SK-N-DZ (cell line): ENCODE measurements at places on chromosomes 5 and 9.

DNA sequence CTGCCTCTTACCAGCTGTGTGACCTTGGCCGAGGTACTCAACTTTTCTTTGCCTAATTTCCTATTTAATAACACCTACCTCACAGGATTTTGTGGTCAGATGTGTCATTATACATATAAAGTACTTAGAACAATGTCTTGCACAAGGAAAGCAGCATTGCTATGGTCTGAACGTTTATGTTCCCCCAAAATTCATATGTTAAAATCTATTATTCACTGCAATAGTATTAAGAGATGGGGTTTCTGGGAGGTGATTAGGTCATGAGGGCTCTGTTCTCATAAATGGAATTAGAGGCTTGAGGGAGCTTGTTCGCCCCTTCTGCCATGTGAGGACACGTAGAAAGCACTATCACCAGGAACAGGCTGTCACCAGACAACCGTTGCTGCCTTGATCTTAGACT, 10.9 kb upstream of the RNF145 start:
- no peak for DNase-seq

- DNase-seq = no peak
Measured at GRCh38 chr9:5512658-5513452, 2.5 kb downstream of the PDCD1LG2 start.

- DNase-seq = no peak
Measured at GRCh38 chr9:7097785-7098752, 340.3 kb downstream of the KDM4C start.

GRCh38 chr9:14066831-14067230, 247.1 kb downstream of the NFIB start:
- DNase-seq = no peak

- DNase-seq = peak; percentile 70
Measured at GRCh38 chr5:150263801-150264621, 25.6 kb downstream of the CAMK2A start.

DNA sequence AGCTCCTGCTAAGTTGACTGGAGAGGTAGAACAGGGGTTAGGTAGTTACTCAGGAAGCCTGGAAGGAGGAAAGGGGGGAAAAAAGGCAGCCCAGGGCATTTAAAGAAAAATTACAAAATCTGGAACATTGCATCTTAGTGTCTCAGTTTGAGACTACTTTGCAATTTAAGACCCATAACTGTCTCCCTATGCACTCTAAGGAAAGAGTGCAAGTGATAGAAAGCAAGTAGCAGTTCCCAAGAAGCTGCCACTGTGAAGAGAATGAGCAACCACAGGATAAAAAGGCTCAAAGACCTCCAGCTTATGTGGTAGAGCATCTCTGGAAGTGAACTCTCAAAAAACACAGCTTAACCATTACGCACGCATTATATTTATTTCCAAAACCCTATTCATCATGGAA, 141.8 kb downstream of the SLCO4C1 start:
- no peak for DNase-seq

DNA sequence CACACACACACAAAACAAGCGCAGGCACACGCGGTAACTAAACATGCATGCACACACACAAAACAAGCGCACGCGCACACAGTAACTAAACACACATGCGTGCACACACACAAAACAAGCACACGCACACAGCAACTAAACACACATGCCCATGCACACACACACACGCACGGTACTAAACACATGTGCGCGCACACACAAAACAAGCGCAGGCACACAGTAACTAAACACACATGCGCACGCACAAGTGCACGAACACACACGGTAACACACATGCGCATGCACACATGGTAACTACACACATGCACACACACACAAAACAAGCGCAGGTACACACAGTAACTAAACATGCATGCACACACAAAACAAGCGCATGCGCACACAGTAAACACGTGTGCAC, 19.9 kb upstream of the SLC6A3 start:
- DNase-seq = no peak

DNA sequence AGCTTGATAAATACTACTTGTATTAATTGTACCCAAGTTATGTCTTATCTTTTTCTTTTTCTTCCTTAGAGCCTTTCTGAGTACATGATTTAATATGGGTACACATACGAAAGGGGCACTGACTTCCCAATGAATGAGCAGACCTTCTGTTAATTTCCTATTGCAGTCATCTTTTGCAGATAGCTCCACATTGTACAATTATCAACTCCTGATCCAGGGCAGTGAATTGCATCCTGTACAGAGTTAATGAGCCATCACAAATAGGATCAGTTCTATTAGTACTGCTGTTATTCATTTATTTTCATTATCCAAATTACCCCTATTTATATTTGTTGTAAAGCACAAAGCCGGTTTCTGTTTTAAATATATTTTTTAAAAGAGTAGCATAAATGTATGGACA, 105.6 kb downstream of the ADAMTSL1 start:
- no peak for DNase-seq

- DNase-seq = no peak
Measured at GRCh38 chr5:20556115-20556763, 568.2 kb upstream of the CDH18 start.

- DNase-seq = no peak
Measured at GRCh38 chr5:80656425-80656824, 1.6 kb upstream of the DHFR start.

DNA sequence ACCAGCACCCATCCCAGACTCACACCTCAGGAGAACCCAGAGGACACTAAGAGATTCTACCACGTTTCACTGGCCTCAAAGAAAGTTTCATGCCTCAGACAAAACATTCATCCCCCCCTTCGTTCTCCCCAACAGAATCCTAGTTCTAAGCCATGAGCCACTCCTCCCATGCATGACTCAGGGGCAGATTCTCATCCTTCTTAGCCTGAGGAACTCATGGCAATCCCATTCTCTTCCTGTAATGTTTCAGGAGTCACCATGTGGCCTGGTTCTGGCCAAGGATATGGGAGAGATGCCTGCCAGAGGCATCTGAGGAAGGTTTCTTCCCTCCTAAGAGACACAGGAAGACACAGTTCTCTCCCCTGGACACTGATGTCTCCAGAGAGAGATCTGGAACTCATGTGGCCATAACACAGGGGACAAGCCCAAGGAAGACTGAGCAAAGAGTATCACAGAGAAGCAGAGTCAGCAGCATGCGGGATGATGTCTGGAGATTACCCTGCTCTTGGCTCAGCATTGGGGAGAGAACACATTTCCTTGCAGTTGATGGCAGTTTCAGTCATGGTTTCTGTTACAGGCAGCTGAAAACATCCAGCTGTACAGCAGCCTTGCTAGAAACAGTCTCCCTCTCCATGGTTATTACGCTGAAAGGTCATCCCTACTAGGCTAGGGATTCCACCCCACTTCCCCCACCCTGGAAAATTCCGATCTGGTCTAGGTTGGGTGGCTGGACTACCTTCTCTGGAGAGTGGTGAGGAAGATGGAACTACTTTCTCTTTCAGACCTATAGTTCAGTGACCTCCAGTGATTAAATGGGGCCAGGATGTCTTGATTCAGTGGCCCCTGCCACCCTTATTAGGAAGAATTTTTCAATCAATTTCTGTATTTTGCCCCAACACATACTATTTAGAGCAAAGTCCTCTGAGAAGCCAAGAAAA, 115.4 kb downstream of the ZNF608 start:
- no peak for DNase-seq

- no peak for DNase-seq
Measured at GRCh38 chr5:68500813-68501212, 285.3 kb downstream of the PIK3R1 start.

DNA sequence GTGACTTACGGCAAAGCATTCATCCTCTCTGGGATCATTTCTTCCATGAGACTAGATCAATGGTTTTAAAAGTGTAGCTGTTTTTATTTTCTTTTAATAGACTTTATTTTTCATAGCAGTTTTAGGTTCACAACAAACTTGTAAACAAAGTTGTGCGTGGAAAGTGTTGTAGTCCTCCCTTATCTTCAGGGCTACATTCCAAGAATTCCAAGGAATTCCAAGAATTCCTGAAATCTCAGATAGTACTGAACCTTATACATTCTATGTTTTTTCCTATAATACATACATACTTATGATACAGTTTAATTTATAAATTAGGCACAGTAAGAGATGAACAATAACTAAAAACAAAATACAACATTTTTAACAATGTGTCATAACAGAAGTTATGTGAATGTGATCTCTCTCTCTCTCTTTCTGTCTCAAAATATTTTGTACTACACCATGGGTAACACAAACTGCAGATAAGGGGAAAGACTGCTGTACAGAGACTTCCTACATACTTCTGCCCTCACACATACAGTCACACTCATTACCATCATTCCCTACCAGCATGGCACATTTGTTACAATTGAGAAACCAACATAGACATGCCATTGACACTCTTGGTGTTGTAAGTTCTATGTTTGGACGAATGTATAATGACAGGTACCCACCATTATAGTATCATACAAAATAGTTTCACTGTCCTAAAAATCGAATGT, 1933.2 kb upstream of the WWC1 start:
- no peak for DNase-seq

DNA sequence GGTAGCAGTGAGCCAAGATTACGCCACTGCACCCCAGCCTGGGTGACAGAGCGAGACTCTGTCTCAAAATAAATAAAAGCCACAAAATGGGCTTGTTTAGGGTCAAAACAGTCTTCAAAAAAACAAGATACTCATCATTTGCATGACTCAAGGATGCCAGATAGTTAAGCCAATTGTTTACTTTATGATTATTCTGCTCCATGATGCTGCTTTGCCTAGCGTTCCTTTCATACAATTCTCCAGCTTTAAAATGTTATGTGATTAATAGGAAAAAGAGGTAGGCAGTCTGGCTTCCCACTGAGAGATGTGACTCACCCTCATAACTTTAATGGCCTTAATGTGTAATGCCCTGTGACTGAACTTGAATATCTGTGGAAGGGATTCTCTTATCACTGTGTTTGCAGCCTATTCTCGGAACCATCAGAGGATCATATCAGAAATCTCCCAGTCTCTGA, 364.6 kb upstream of the TRPC7 start:
- DNase-seq = no peak

- DNase-seq = no peak
Measured at GRCh38 chr5:89869346-89869745, 540.2 kb downstream of the CETN3 start.

- DNase-seq = no peak
Measured at GRCh38 chr9:121451586-121451985, 48.1 kb downstream of the GGTA1 start.

DNA sequence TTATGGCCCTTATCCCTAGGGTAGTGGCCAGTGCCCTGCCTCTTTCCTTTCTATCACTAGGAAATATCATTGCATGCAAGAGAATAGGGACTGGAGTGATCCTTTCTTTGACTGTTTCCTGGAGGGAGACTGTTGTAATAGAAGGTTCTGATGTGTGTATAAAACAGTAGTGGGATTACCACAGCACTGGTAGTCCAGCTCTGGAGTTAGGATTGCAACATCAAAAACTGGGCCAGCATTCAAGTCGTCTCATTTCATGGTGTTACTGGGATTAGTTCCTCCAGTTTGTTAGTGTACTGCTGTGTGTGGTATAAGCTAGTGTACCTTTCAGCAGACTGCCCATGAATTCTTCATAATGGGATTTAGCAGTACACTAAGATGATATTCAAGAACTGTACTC, 45.8 kb downstream of the KIAA1958 start:
- no peak for DNase-seq

DNA sequence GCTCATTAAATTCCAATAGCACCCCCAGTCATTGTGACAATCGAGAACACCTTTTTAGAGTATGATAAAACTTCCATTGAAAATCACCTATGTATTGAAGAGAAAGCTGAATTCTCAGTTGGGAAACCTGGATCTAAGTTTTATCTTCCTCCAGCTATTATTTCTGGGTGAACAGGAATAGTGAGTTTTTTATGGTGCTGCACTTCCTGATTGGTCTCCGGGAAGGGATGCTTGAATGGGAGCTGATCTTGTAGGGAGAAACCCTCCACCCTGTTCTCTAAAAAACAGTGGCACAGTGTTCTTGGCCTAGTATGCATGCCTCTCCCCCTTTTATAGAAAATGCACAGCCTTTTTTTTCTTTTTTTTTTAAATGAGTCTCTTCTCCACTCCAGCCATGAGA, 112.2 kb downstream of the ACTBL2 start:
- DNase-seq = no peak

DNA sequence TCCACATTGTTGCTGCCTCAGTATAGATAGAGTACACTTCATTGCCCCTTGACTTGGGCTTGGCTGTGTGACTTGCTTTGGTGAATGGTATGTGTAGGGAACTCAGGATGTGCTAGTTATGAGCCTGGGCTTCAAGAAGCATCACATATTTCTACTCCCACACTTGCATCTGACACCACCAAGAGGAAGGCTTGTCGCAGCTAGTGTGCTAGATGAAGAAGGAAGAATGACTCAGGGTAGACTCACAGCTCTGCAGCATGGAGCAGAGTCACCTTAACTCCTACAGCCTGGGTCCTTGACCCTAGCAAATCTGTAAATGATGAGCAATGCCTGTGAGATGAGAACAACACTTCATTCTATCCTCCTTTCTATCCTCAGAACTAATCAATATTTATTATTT, 261.8 kb downstream of the ASTN2 start:
- DNase-seq = no peak
